ENCODE measurements at places on chromosomes 16 and 17. TPM values are rescaled to one million over a fixed set of nuclear protein-coding genes. Genes with fewer than 3 reads are reported as not detected.

GRCh38 chr17:40319651-40320540, 10.9 kb downstream of the RARA start:
- H3K4me1 ChIP-seq: peaks cover 77% of the 10 kb centered on the region
- H3K27ac ChIP-seq: peak overlapping the region; percentile 91
- DNase-seq: peak; percentile 81
- H3K36me3 ChIP-seq: peaks cover 3% of the 10 kb centered on the region

GRCh38 chr17:52149626-52150025, 8.9 kb downstream of the CA10 start:
- no peak overlapping the region for H3K4me3 ChIP-seq
- peaks cover 3% of the 10 kb centered on the region for H3K27me3 ChIP-seq
- H3K4me1 ChIP-seq: peaks cover 14% of the 10 kb centered on the region
- no peak overlapping the region for H3K27ac ChIP-seq
- no peaks in the 10 kb centered on the region for H3K36me3 ChIP-seq
- no peak for DNase-seq

- no peak for DNase-seq
- no peaks in the 10 kb centered on the region for H3K27me3 ChIP-seq
- H3K4me3 ChIP-seq: no peak overlapping the region
- peaks cover 52% of the 10 kb centered on the region for H3K36me3 ChIP-seq
- peaks cover 16% of the 10 kb centered on the region for H3K4me1 ChIP-seq
Observed at GRCh38 chr16:23682181-23682580, 3.5 kb downstream of the PLK1 start.

DNA sequence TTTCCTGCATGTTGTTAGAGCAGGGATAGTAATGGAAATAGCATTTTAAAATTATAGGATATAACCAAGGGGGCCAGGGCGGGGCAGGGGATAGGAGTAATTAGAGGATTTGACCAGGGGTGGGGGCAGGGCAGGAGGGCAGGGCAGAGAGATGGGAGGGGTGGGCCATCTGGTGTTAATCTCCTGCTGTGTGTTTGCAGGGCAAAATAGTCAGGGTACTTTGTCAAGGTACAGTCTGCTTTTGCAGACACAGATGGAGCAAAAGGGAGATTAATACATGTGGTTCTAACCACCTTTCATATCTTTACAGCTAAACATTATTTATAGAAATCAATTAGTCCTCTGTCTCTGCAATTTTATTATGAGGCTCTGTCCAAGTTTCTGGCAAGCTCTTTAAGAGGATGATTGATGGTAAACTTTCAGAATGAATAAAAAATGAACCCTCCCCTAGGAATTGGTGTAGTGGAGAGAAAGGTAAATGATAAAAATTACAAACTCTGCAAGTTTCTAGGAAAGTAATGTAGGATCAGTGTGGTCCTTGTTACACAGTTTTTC, 6.6 kb downstream of the ANKFN1 start:
- no peaks in the 10 kb centered on the region for H3K4me1 ChIP-seq
- H3K4me3 ChIP-seq: no peak overlapping the region
- no peaks in the 10 kb centered on the region for H3K36me3 ChIP-seq
- H3K27ac ChIP-seq: no peak overlapping the region

GRCh38 chr16:2160915-2161551, 5.5 kb downstream of the TRAF7 start:
- peaks cover 22% of the 10 kb centered on the region for H3K4me1 ChIP-seq
- H3K4me3 ChIP-seq: no peak overlapping the region
- H3K27ac ChIP-seq: no peak overlapping the region
- H3K27me3 ChIP-seq: no peaks in the 10 kb centered on the region

Gene PLXDC1
- total RNA-seq: 2.4 TPM

Data from activated CD4-positive, alpha-beta T cell treated with anti-CD3 and anti-CD28 coated beads for 36 hours (primary cell).